ENCODE measurements at places on chromosomes 13 and 19. TPM values are rescaled to one million over a fixed set of nuclear protein-coding genes. Genes with fewer than 3 reads are reported as not detected.

- ATAC-seq: peak; percentile 11
Observed at GRCh38 chr19:610801-611480, 21.3 kb downstream of the HCN2 start.

GRCh38 chr13:109156181-109156935 is 526.9 kb downstream of the MYO16 start:
- peak; percentile 74 for ATAC-seq

Gene PSG6
- not detected for total RNA-seq

Gene SPATA13
- total RNA-seq: 24.6 TPM

GRCh38 chr19:41295499-41295898 is 14.5 kb upstream of the CCDC97 start:
- no peak for ATAC-seq

GRCh38 chr13:49789968-49790367 is 2.5 kb downstream of the KPNA3 start:
- ATAC-seq: no peak

- ATAC-seq: no peak
Observed at GRCh38 chr19:35365303-35365702, 5.6 kb upstream of the GPR42 start.

DNA sequence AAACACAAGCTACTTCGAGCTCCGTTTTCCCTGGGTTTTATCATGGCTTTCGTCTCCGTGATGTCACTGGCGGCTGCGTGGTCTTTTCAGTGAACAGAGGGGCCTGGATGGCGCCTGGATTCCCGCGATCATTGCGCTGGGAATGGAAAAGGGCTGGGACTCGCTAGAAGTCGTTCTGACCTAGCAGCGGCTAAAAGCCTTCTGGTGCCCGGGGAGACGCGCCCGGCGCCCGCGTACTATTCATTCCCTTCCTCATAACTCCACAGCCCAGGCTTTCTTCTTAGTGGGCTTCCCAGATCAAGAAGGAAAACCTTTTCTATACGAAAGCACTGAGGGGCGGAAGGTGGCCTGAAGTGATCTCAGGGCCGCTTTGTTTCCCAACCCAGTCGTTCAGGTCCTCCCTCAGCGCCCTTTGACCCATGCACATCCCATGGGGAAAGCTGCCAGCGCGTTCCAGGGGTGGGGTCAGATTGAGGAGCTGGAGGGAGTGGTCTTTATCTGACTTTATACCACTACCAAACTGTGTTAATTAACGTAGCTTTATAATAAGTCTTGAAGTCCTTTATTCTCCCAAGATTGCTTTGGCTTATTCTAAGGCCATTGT is 96.6 kb downstream of the ELF1 start:
- no peak for ATAC-seq

GRCh38 chr19:53102756-53103233 is 427 bp downstream of the ZNF160 start:
- peak; percentile 16 for ATAC-seq

Gene ZNF709
- total RNA-seq: 3.2 TPM

Gene CALR3
- not detected for total RNA-seq

Gene NDUFA7
- total RNA-seq: 33.5 TPM

- ATAC-seq: no peak
Observed at GRCh38 chr19:47518139-47518538, 3.3 kb upstream of the NAPA start.

DNA sequence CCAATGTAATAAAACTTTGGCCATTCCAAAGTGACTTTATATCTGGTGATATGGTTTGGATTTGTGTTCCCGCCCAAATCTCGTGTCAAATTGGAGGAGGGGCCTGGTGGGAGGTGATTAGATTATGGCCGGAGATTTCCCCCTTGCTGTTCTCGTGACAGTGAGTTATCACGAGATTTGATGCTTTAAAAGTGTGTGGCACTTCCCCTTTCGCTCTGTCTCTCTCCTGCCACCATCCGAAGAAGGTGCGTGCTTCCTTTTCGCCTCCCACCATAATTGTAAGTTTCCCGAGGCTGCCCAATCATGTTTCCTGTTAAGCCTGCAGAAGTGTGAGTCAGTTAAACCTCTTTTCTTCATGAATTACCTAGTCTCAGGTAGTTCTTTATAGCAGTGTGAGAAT is 9.3 kb upstream of the NALCN start:
- no peak for ATAC-seq

DNA sequence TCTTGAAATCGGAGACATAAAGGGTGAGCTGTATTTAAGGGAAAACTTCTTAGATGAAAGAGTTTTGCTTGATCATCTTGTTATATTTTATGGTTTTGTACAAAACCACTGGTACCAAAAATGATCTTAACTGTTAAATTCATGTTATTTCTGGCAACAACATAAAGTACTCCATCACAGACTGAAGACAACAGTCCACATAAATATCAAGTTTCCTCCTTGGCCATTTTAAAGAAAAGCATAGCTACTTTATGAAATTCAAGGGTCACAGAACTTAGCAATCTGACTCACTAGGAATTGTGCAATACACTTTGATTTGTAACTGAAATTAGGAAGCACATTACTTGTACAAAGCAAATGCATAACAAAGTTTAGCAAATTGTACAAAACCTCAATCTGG is 66.3 kb downstream of the TBC1D4 start:
- peak; percentile 64 for ATAC-seq

DNA sequence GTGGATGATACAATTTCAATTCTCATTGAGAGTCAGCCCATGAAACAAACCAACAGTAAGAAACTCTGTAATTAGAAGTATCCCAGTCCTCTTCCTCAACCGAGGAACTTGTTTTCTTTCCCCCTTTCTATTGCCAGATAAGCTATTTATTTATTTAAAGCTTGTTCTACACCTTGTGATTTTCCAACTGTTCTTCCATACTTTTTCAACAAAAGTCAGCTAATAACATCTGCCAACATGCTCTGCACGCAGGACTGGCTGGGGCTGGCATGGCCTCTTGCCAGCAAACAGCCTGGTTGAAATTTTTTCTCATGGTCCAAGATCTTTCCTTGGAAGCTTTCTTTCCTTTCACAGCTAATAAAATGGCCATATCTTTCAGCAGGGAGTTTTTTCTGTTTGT is 2.9 kb upstream of the IRS2 start:
- no peak for ATAC-seq

Gene VASP
- total RNA-seq: 190 TPM

- no peak for ATAC-seq
Observed at GRCh38 chr19:18282021-18282787, 782 bp upstream of the JUND start.

GRCh38 chr19:5204212-5204611 is 136.4 kb downstream of the PTPRS start:
- no peak for ATAC-seq

GRCh38 chr13:112962911-112963625 is 5.9 kb upstream of the MCF2L start:
- no peak for ATAC-seq

Measured in gastroesophageal sphincter (tissue), 4 donors.